ENCODE measurements at places on chromosomes 5 and 9.

DNA sequence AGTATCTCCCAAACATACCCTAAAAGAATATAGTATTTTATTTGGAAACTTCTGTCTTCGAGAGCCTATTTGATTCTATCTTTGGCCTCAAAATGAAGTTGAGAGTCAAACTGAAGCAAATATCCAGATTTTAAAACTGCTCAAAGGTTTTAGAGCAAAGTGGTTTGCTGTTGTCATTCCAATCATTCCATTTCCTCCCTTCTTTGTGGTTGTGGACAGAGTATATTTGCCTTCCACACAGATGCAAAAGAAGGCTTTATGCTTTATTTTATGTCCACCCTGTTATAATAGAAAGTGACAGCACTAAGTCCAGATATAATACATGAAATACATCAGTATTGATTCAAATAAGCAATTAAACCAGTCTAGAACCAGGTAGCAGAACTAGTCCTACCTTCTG is 12.4 kb downstream of the GZMK start:
- no peak for DNase-seq

DNA sequence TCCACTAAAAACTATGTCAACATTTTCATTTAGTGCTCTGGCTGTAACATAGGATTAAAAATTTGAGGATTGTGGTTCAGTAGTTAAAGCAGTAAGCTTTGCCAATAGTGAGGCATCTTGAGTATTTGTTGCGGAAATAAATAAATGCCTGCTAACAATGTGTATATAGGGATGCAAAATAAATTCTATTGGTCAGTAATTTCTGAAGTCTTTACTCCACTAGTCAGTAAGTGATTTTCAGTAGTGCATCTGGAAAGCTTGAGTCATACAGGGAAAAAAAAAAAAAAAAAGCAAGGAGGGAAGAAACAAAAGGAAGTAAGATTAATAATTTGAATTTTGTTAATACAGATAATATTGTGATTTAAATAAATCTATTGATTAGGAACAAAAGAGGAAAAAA is 21.0 kb downstream of the NIPBL start:
- no peak for DNase-seq

GRCh38 chr9:89380437-89381307 is 62.4 kb downstream of the SECISBP2 start:
- DNase-seq: no peak

- DNase-seq: no peak
Observed at GRCh38 chr9:34119713-34120112, 6.8 kb downstream of the DCAF12 start.

DNA sequence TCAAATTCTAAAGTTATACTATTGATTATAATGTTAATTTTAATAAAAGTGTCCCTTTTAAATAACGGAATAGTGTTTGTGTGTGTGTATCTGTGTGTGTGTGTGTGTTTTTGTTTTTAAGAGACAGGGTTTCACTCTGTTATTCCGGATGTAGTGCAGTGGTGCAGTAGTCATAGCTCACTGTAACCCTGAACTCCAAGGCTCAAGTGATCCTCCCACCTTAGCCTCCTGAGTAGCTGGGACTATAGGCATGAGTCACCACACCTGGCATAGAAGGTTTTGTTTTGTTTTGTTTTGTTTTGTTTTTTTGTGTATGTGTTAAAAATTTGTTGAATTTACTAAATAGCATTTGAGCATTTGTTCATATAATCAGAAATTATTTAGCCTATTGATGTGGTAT is 64.6 kb downstream of the YTHDC2 start:
- DNase-seq: peak; percentile 37

- no peak for DNase-seq
Observed at GRCh38 chr5:11491404-11492075, 412.7 kb downstream of the CTNND2 start.

- DNase-seq: no peak
Observed at GRCh38 chr9:92950359-92950955, 3.1 kb downstream of the FGD3 start.

Data from mammary epithelial cell (primary cell).